ENCODE measurements at places on chromosomes 4 and X.

DNA sequence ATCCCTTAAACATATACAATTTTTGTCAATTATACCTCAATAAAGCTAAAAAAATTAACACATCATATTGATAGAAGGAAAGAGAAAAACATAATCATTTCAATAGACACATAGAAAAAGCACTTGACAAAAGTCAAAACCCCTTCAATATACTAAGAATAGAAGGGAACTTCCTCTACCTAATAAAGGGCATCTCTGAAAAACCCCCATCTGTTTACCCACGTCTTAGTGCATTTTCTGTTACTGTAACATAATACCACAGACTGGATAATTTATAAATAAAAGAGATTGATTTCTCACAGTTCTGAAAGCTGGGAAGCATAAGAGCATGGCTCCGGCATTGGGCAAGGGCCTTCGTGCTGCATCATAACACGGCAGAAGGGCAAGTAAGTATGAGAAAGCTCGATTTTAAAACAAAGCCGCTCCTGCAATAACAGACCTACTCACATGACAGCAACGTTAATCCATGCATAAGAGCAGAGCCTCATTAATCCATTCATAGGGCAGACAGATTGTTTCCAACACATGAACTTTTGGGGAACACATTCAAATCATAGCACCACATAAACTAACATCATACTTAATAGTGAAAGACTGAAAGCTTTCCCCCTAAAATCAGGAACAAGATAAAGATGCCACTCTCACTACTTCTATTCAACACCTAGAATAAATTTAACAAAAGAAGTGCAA lies 15.7 kb downstream of the STEEP1 start:
- no peak for DNase-seq

DNA sequence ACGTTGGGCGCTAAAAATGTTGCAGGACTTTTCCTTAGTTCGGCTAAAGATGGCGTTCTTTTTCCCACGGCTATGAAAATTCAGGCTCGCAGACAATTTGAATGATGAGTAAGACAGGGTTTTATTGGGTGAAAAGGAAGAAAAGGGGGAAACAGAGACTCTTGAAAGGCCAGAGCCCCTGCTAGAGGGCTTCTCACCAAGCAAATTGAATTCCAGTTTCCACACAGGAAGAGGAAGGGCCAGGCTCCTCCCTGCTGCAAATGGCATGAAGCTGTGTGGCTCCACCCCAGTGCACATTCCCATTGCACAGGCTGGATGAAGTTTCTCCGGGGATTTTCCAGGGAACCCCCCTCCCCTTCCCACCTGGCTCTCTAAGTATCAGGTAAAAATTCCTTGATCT lies 210.9 kb downstream of the KLHL4 start:
- DNase-seq, result no peak

- DNase-seq, result no peak
Observed at GRCh38 chr4:74968456-74969164, 35.7 kb downstream of the PARM1 start.

DNA sequence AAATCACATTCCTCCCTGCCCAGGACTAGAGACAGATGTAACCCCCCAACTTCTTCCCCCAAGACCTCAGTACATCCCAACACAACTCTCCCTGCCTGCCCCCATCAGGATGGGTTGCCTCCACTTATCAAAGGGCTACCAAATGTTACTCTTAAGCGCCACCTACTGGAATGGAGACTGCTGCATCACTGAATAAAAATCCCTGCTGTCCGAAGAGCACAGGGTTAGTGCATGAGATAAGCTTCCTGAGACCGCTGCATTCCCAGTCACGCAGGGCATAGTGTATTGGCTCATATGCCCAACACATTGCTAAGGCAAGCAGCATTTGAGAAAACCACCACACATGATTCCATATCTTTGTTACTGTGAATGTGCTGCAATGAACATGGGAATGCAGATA lies 544.5 kb downstream of the PPP4R3C start:
- no peak for DNase-seq

DNA sequence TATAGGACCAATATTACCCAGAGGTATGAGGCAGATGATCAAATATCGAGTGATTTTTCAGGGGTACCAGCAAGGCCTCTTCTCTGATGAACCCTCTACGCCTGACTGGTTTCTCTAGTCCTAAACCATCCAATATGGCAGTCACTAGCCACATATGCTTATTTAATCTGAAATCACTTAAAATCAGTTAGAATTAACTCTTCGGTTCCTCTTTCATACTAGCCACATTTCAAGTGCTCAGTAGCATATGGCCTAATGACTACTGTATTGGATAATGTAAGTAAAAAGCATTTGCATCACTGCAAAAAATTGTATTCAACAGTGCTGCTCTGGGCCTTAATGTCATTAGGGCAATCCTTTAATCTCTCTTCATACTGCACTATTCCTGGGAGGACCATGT lies 4.4 kb upstream of the APBB2 start:
- no peak for DNase-seq

DNA sequence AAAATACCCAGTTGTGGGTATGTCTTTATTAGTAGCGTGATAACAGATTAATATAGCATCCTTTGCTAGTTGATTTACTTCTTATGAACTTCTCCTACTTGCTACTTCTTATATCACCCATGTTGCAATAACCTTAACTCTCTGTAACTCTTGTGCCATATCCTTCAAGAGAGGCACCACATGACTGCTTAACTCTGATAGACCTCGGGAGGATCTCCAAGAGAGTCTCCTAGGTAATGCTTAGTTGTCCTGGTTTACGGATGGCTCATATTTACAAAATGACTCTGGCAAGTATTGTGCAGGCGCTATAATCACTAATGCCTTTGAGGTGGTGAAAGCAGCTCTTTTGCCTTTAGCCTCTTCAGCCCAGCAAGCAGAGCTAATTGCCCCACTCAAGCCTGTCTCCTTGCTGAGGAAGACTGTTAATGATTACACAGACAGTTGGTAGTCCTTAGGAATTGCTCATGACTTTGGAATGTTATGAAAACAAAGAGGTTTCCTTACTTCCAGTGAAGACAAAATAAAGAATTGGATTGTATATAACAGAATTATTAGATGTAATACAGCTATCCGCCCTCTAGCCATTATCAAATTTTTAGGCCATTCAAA lies 1305.8 kb downstream of the PCDH7 start:
- no peak for DNase-seq

- DNase-seq, result no peak
Observed at GRCh38 chrX:15600745-15601144, at the start of gene ACE2. Gene ACE2 (minus strand): TSS chrX:15600960. CDS start chrX:15600911, 49 bp downstream.

- DNase-seq, result no peak
Observed at GRCh38 chr4:42817913-42818312, 74.6 kb upstream of the GRXCR1 start.

DNA sequence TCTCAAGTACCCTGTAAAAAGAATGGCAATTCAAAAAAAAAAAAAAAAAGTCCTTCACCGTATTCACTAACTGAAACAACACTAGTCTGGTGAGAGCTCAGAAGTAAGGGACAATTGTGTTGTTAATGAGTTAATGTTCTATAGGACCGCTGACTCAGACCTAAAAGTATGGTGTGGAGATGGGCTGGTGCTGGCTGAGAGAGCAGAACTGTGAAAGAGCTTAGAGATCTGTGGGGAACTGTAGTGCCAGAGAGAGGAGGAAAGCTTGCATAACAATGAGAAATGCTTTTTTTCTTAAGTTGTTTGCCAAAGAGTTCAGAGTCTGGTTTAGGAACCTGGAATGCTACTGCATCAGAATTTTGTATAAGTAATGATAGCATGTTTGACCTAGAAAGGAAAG lies 65.1 kb downstream of the LHFPL1 start:
- DNase-seq, result no peak

GRCh38 chrX:24245202-24245601 lies 68.7 kb downstream of the SUPT20HL2 start:
- DNase-seq, result no peak

- DNase-seq, result no peak
Observed at GRCh38 chrX:96182366-96182765, 502.3 kb upstream of the DIAPH2 start.

- DNase-seq, result no peak
Observed at GRCh38 chr4:41734371-41734770, 14.2 kb downstream of the PHOX2B start.

- DNase-seq, result no peak
Observed at GRCh38 chrX:130262231-130262630, 6.5 kb downstream of the ZNF280C start.

DNA sequence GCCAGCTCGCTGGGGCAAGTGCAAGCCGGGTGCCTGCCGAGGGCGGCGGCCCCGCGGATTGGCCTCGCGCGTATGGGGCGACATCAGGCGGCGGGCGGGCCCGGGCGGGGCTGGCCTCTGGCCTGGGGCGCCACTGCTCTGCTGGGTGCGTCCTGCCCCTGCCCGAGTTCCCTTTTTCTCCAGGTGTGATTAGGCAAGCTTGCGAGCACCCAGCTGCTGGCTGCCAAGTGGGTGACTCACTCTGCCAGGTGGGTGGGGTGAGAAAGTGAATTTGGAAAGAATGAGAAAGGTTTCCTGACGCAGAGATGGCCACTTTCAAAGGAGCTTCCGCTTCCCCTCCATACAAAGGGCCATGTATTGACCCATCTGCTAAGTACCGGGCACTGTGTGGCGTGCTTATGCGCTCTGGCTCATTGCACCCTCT lies 32.5 kb downstream of the FGFBP1 start:
- DNase-seq, result peak; percentile 38

DNA sequence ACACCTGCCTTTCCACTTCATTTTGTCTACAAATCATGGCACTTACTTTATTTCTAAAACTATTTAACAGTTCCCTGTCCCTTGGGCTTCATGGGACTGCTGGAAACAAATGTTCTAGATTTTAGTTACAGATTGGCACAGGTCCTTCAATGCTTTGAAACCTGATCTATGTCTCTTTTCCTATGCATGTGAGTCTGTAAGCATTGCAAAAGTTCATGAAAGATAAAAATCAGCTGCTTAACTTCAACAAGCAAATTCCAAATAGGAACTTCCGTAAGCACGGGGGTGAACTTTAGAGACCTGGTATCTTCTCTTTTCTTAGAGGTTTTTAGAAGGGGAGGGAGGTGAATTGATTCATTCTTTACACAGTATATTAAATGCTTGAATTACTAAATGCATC lies 9.5 kb downstream of the LGI2 start:
- DNase-seq, result no peak

- no peak for DNase-seq
Observed at GRCh38 chr4:71533121-71533520, 194.3 kb downstream of the SLC4A4 start.

DNA sequence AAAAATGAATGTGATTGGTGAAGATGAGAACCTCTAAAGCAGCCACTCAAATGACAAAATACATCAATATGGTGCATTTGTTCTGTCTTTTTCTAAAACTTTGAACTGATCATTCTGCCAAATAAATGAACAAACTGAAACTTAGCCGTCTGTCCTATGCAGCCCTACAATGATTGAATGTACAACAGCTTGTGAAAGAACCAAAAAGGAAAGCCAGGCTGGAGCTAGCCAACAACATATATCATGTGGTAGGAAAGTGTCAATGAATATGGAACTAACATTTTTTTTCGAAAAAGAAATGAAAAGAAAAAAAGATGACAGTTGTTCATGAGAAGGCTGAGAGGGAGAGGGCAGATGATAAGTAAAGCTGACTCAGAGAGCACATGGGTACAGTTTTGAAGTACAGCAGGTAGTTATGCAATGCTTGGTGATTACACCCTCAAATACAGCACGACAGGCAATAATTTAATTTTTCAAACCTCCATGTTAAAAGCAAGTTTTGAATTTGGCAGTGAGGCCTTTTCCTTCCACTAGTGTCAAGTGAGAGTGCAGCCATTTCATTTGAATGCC lies 21.2 kb upstream of the SLC7A11 start:
- DNase-seq, result no peak

- no peak for DNase-seq
Observed at GRCh38 chr4:39933671-39934590, 43.8 kb downstream of the PDS5A start.

GRCh38 chrX:18617407-18617750 lies 54.5 kb downstream of the RS1 start:
- no peak for DNase-seq

- no peak for DNase-seq
Observed at GRCh38 chrX:21412883-21413282, 38.7 kb downstream of the CNKSR2 start.

Data from DMS79 (cell line).